SHP77 treated with DMSO at 0.1 percent for 48 hours (cell line): ENCODE measurements at places on chromosomes 6 and 20.

GRCh38 chr20:32454164-32455145 is 96.3 kb downstream of the ASXL1 start:
- DNase-seq, result no peak

- peak; percentile 59 for DNase-seq
These were observed 187.4 kb upstream of the PROKR2 start for GRCh38 chr20:5504061-5504739.

- DNase-seq, result no peak
These were observed 198.6 kb downstream of the BACH2 start for GRCh38 chr6:90098001-90098531.

- no peak for DNase-seq
These were observed 38.6 kb upstream of the GGTLC1 start for GRCh38 chr20:24027229-24027628.

DNA sequence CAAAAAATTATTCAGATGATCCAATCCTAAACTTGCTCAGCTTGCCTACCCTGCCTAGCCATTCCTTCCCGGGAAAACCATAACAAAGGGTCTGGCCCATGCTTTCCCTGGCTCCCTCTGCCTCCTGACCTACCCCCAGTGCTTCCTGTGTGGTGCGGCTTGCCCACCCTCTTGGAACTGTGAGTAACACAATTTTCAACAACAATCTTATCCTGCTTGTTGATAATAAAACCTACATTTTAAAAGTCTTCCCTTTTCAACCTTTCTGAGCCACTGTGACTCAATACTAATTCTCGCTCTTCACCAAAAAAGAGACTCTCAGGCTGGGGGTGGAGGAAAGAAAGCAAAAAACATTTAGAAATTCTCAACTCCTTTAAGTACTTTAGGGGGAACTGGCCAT is 18.0 kb downstream of the EXOC2 start:
- DNase-seq, result no peak

- DNase-seq, result no peak
These were observed 67.4 kb upstream of the ASCC3 start for GRCh38 chr6:100948381-100949133.

DNA sequence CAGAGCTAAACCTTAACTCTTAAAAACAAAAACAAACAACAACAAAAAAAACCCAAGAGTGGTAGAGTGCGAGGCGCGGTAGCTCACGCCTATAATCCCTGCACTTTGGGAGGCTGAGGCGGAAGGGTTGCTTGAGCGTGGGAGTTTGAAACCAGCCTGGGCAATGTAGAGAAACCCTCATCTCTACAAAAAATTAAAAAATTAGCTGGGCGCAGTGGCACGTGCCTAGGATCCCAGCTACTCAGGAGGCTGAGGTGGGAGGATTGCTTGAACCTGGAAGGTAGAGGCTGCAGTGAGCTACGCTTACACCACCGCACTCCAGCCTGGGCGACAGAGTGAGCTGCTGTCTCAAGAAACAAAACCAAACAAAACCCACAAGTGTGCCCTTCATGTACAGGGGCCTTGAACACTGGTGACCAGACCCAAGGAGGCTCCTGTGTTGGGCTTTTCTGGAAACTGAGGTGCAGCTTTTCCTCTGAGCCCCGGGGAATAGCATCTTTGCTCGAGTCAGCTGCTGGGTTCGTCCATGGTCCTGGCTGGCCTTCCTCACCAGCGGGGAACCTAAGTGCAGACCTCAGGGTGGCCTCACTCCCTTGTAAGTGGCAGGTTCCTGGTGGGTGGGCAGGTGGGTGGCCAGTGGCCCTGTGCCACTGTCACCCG is 39.9 kb downstream of the PYGB start:
- DNase-seq, result no peak

DNA sequence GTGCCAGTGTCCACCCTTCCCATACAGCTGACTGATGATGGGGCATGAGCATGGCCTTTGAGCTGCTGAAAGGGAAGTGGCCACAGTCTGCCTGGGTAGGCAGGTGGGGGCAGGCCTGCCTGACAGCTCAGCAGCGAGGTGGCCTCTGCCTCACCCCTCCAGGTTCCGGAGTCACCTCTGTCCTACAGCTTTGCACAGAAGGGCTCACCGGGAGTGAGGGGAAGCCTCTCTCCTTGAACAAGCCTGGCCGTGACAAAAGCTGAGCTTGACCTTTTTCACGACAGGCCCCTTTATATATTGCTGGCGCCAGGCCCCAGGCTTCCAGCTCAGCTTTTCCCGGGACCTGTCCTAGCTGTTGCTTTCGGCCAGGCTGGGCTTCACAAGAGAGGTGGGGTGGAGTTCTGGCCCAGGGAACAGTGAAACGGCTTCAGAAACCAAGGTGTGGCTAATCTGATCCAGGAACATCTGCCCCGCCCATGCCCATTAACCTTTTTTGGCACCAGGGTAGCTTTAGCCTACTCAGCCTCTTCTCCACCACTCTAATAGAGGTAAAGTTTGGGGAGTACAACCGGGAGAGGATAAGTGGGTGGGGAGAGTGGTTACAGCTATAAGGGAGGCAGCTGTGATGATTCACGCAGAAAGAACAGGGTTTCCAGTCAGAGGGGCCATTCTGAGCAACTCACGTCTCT is 42.9 kb downstream of the C6orf132 start:
- no peak for DNase-seq

DNA sequence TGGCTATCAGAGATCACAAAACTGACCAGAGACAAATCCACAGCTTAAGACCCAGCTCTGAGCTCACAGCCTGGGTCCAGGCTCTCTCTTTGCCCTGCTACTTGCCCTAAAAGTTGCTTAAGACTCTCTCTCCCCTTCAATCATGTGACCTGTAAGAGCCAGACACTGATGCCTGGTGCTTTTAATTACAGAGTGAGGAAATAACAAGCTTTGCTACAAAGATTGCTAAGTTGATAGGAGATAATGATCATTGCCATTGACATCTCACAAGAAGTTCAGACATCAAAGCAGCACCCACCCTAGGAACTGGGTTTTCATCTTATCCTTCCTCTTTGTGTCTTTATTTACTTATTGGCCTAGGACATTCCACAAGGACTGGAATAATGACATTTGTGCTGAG is 125.9 kb upstream of the CD93 start:
- no peak for DNase-seq

GRCh38 chr6:129607581-129608186 is 102.3 kb downstream of the ARHGAP18 start:
- no peak for DNase-seq

GRCh38 chr6:111113336-111114086 is 26.2 kb downstream of the SLC16A10 start:
- no peak for DNase-seq

DNA sequence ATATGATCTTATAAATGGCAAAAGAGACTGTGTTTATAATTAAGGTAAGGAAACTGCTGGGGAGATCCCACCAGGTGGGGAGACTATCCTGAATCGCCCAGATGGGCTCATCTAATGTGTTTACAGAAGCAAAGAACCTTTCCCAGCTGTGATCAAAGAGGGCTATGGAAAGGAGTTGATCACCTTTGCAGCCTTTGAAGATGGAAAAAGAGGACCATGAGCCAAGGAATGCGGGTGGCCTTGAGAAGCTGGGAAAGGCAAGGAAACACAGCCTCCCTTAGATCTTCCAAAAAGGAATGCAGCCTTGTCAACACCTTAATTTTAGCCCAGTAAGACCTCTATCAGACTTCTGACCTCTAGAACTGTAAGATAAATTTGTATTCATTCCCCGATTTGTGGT is 66.5 kb upstream of the ADGRG6 start:
- no peak for DNase-seq

GRCh38 chr20:23164176-23164601 is 78.1 kb upstream of the CD93 start:
- no peak for DNase-seq

GRCh38 chr20:4243071-4243470 is 227.7 kb upstream of the RNF24 start:
- no peak for DNase-seq

- no peak for DNase-seq
These were observed 23.9 kb downstream of the EDN1 start for GRCh38 chr6:12313992-12314589.

- DNase-seq, result no peak
These were observed 8.9 kb downstream of the NT5E start for GRCh38 chr6:85458782-85459181.

DNA sequence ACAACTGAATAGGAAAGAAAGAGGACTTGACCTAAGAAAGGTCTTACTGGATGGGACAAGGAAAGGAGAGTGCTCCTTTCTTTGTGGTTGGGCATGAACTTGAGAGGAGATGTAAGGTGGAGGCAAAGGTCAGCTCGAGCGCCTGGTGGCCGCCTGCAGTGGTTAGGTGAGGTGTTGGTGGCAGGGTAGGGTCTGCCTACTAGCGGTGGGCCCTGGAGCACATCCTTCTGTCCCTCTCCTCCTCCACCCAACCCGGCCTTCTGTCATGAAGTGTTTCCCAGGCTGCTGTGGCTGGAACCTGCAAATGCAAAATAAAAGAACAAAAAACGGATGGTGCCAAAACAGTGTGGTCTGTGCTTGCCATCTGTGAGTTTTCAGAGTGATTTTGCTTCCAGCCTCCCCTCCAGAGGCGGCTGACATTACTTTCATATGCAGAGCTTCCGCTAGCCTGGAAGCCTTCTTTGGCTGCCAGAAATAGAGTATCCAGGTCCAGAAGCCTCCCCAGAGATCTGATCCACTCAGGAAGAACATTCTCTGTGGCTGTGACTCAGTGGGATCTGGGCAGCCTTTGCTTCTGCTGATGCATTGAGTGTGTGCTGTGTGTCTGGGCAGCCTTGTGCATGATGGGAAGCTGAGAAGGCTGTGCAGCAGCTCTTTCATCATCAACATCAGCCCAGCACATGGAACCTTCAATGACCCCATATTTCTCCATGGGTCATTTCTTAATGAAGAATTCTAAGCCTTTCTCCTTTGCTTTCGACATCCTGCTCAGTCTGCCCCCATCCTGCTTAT is 79.8 kb upstream of the FAM184A start:
- DNase-seq, result no peak

DNA sequence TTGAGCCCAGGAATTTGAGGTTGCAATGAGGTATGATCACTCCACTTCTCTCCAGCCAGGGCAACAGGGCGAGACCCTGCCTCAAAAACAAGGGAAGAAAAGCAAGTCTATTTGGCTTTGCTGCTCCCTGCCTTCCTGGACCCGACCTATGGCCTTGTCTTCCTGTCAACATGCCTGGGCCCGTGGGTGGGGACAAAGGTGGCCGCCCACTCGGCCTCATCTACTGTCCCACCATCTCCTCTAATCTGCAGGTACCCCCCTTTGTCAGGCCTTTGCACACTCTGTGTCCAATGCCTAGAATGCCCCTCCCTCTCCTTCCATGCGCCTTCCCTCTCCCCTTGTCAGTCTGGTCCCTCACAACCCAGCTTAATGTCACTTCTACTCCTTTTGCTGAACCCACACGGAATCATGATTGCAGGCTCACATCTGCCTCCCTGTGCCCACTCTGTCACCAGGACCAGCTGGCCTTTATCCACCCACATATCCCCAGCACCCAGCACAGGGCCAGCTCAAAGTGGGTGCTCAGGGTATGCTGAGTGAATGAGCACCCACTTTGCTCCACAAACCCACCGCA is 40.3 kb downstream of the MDFI start:
- DNase-seq, result no peak

GRCh38 chr6:29107758-29108157 is at the start of gene OR2J3:
Gene OR2J3 (plus strand): TSS chr6:29108058. CDS start chr6:29111891, 3,833 bp downstream.
- DNase-seq, result no peak

GRCh38 chr6:14957355-14958059 is 288.4 kb upstream of the JARID2 start:
- no peak for DNase-seq

DNA sequence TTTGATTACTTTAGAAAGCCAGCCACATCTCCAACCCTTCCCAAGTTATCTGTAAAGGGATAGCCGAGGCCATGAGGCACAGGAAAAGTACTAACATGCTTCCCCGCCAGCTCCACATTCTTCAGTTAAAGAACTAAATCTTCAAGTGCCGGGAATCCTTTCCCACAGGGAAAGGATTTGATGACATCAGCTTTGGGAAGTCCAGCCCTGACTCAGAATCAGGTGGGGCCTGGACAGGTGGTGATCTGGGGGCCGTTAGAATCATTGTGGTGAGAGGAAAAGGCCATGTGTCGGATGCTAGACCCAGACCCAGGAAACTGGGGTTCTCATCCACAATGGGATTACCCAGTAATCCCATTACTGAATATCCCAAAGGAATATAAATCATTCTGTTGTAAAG is 580.0 kb downstream of the QKI start:
- no peak for DNase-seq

GRCh38 chr6:143961886-143962878 is 45.9 kb downstream of the PLAGL1 start:
- DNase-seq, result no peak

GRCh38 chr20:61725145-61725544 is 340.5 kb downstream of the TAF4 start:
- no peak for DNase-seq

DNA sequence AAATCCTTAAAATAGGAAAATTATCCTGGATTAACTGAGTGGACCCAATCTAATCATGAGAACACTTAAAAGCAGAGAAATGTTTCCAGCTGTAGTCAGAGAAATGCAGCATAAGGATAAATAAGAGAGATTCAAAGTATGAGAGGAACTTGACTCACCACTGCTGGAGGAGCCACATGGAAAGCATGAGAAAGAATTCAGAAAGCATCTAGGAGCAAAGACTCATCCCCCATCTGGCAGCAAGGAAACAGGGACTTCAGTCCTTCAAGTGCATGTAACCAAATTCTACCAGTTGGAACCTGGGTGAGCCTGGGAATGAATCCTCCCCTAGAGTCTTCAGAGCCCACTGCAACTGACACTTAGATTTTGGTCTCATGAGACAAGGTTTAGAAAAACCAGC is 33.7 kb downstream of the RNF146 start:
- DNase-seq, result no peak
